ENCODE measurements at places on chromosomes 1 and 21.

DNA sequence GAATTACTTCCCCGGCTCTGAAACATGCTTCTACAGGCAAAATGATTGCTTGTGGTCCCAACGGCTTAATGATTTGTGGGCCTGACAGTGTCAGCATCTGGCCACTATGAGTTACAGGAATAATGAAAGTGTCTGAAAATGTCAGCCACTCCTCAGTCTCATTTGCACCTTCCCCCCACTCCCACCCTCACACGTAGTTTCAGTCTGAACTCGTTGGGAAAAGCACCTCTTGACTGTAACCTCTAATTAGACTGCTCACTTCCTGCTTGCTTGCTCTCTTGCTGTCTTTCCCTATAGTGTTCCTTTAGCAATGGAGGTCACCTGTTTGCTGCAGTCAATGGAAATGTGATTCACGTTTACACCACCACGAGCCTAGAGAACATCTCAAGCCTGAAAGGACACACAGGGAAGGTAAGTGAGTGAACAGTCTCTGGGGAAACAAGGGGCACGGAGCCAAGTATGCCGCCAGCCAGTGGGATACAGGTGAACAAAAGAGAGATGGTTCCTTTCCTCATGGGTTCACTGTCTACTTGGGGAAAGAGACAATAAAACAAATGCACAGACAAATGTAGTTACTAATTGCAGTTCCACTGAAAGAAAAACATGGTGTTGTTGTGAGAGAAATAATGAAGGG, 27.1 kb downstream of the CFAP57 start:
- no peak for DNase-seq

DNA sequence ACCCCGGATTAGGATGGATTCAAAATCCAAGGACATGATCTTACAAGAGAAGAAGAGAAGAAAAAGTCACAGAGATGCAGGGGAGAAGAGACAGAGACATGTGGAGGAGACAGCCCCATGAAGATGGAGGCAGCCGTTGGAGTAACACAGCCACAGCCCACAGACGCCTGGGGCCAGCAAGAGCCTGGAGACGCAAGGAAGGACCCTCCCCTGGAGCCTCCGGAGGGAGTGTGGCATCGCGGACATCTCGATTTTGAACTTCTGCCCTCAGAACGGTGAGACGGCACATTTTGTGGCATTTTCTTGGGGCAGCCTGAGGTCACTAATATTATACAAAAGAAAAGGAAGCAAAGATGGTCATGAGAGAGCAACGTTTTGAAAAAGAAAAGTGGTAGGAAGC, 28.8 kb downstream of the ABCG1 start:
- DNase-seq, result no peak

GRCh38 chr1:158147869-158148268, 32.8 kb upstream of the CD1D start:
- no peak for DNase-seq

DNA sequence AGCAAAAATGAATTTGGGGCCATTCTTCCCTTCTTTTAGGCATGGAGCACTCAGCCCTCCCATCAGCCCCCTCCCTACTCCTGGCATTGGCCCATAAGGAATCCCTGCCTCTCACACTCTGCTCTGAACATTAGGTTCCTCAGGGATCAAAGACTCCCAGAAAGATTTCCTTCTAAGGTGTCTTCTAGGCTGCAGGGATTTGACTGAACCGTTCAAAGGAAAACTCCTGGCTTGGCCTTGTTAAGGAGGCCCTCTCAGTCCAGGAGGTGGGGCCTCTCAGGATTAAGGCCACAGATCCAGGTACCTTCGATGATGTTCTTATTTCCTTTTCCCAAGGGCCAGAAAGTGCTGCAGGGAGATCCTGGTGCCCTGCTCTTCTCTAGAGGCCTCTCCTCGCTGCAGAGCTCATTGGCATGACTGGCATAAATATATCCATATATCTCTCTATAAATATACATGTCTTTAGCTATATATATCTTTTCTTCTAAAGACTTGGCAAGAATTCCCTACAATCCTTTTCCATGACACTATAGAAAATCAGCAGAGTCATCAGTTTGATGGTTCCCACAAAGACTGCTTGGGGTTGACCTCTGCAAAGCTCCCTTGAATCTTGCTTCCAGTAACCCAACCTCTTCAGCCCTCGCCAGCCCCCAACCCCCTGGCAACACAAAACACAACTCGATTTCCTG, 59.1 kb downstream of the PLXNA2 start:
- no peak for DNase-seq

GRCh38 chr1:88022516-88022915, 661.6 kb upstream of the PKN2 start:
- DNase-seq, result no peak

DNA sequence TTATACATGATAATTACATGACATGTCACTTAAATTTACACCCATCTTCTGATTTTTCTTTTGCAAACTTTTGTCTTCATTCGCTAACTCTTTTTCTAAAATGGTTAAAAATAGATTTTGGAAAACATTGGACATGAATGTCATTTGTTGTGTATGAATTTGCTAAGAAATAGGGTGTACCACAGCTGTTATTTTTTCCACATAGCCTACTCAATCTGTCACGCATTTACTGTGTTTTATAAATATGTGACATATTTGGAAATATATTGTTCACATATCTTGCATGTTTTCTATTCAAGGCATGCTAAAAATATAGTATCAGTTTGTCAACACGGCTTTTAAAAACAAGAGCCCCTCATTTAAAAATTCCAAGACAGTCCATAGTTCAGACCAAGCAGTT, 47.9 kb upstream of the TARBP1 start:
- no peak for DNase-seq

DNA sequence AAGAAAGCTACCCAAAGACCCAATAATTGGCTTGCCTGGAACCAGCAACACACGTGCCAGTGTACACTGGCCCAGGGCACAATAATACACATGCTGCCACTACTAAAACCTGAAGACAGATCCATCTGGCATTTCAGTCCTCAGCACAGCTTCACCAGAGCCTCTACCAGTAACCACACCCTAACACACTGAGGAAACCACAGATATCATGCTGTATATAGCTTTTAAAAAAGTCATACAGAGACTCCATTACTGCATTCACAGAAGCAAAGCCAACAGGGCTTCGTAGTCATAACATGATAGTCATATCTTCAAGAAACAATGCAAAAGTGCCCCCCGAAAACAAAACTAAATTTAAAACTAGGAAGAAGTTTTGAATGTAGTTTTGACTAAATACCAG, 40.6 kb upstream of the NEGR1 start:
- no peak for DNase-seq

- DNase-seq, result no peak
These were observed 48.3 kb downstream of the ECE1 start for GRCh38 chr1:21241771-21242581.

DNA sequence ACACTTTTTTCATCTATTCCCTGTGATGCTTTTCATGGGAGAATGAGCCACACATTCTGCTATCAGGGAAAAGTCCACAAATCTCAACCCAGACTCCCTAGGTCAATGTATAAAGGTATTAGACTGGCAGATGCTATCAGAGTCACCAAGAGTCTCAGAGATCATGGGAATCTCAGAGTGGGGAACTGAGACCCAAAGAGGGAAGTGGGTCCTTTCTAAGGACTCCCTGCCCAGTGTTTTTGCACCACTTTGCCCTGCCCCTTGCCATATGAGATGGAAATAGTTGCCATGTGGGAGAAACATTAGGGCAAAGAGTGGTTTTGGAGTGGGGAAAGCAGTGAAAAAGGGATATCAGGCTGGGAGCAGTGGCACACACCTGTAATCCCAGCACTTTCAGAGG, 19.1 kb upstream of the AZIN2 start:
- no peak for DNase-seq

- no peak for DNase-seq
These were observed 99.5 kb downstream of the NGF start for GRCh38 chr1:115238336-115239147.

- no peak for DNase-seq
These were observed 6.3 kb upstream of the CD247 start for GRCh38 chr1:167524651-167525050.

DNA sequence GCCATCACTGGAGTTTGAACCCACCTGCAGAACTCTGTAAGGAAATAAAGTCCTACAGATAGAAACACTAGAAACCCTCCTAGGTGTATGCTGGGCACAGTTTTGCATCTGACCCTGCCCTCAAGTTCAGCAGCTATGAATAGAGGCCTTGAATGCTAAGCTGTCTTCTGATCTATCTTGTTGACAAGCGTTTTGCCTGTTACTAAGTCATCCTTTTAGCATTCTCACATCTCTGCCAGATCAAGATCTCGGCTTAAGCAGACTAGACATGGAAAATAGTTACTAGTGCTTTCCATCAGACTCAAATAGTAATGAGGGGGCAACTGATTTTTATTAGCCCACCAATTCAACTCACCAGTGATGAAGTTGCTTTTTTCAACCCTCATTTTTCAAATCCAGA, 10.5 kb downstream of the TBX15 start:
- DNase-seq, result no peak

DNA sequence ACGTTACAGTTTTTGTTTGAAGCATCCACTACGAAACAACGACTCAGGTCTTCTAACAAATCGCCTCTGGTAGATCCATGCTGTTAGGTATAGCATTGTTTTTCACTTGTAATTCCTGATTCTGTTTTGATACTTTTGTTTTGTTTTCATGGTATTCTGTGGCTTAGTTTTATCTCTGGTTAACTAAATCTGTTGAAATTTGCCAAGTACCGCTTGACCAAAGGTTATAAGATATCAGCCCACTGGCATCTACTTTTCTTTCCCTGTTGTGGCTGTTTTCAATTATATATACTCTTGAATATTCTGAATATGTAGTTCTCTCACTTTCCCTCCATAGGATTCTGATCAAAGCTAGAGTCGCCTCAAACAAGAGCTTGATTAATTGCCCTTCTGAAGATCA, 274.8 kb upstream of the C1orf105 start:
- DNase-seq, result no peak

GRCh38 chr1:42639116-42639515, 19.1 kb upstream of the PPIH start:
- no peak for DNase-seq

DNA sequence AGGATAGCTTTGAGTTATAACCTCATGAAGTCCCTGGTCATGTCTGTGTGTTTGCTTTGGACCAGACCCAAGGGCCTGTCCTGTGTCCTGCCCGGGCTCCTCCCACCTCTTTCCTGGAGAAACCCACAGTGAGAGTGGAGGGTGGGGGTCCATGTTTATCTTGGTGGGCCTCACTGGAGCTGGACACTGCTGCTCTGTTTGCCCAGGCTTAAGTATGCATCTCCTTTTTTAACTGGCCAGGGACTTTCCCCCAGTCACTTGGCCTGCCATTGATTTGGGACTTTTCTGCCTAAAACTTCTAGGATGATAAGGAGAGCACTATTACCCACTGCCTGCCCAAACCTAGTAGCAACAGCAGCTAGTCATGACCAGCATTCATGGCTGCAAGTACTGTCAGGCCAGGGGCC, 49.8 kb downstream of the DDR2 start:
- no peak for DNase-seq

GRCh38 chr1:119946724-119947123, 50.4 kb upstream of the ADAM30 start:
- DNase-seq, result no peak

GRCh38 chr1:72037745-72038343, 244.5 kb downstream of the NEGR1 start:
- DNase-seq, result no peak

DNA sequence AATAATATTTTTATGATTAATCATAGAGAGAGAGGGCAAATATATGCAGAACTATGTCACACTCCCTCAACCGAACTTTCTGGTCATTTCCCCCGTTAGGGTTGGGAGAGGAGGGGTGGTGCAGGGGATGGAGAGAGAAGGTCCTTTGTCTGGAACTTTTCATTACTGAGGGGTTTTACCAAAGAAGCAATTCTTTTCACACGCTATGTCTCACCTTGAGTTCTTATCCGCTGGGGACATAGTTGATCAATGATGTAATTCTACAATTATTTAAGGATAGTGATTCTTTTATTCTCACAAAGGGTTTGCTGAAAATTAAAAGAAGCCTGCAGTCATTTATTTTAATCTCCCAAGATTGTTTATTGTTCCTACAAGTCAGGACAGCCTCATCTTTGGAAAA, 98.3 kb upstream of the RUNX1 start:
- no peak for DNase-seq

DNA sequence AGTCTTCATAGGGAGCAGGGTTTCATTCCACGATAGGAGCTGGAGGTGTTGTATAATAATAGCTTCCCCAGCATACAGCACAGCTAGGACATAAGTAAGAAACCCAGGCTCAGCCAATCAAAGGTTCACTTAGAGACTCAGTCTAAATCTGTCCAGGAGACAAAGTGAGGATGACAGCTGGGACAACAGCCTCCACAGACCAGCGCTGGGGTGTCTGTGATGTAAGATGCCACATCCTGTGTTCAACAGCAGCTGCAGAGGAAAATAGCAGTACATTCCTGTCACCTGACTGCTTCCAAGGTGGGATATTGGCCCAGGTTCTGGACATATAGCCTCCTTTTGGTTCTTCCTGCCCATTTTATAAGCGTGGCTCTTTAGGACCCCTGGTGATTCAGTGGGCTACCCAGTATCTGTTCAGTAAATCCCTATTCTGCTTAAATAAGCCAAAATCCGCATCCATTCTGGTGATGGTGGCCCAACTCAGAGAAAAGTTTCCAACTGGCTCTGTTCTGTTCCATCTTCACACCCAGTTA, 176.8 kb upstream of the SYT6 start:
- DNase-seq, result no peak

GRCh38 chr1:93033785-93034184, 45.3 kb upstream of the MTF2 start:
- DNase-seq, result no peak

GRCh38 chr21:45465611-45466329, 60.8 kb downstream of the COL18A1 start:
- DNase-seq, result no peak

DNA sequence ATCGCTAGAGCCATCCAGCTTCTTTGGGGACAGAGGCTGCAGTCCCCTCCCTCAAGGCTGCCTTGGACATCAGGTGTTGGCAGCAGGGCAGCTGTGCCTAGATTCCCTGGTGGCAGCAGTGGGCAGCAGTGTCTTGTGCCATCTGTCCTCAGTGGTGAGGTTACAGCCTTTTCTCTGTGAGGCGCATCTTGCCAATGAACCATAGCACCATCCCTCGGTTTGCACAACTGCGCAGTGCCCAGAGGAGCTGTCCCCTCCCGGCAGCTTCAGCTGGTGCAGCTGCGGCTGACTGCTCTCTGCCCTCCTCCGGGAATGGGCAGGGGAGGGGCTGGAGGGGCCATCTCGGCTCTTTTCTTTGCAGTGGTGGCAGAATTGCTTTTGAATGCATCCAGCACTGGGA, 59.0 kb upstream of the C8B start:
- no peak for DNase-seq

DNA sequence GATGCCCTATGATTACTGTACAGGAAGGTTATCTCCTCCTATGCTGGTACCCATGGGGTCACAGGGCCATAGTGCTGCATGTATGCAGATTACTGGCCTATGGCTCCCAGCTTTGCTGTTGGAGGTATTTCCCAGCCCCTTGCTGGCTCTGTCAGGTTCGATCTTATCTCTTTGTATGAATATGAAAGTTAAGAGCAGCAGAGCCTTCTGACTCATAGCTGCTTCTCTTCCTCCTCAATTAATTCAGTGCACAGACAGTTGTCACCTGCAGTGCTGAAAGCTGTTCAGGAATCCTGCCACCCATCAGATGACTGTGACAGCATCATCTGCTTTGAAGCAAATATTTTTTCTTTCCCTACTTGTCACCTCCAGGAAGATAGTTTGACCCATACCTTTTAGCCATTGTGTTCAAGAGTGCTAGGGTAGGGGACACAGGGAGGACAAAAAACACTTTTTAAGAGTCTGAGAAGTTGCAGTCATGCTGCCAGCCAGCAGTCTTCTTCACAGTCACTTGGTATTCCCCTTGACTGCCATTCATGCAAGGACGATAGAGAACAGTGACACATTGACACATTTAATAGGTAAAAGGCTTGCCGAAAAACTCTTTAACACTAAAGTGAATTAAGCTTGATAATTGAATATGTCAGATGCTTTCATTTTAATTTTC, 73.1 kb downstream of the KIF1B start:
- no peak for DNase-seq

Data from activated B cell treated with CpG ODN at 0.5 μM for 24 hours (primary cell).